ENCODE measurements at places on chromosomes 2 and 18.

GRCh38 chr18:36132756-36133155, 3.1 kb downstream of the ELP2 start:
- no peak for DNase-seq

DNA sequence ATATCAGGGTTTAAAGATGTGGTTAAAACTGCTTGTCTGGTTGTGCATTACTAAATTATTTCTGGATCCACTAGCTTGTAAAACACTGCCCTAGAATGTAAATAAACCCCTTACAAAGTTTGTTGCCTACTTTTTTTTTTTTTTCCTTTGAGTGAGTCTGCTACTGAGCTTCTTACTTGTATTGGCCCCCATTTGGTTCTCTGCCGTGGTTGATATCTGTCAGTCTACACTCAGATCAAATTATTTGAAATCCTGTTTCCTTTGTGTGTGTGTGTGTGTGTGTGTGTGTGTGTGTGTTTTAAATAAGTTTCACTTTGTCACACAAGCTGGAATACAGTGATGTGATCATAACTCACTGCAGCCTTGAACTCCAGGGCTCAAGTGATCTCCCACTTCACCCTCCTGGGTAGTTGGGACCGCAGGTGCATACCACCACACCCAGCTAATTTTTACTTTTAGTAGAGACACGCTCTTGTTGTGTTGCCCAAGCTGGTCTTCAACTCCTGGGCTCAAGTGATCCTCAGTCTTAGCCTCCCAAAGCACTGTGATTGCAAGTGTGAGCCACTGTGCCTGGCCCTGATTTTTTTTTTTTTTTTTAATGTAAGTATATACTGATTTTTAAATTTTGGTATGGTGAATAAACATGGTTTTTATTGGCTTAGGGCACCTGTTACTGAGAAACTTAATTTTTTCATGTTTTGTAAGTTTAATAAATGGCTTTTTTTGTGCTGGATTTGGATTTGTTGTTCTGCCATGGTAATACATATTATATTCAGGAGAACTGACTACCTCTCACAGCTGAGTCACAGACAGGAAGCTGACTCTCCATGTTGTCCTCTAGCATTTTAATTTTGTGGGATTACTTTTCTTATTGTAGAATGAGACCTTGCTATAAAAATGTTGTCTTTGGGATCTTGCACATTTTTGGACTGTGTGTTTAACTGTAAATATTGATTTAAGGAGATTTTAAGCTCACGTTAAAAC, 48.5 kb downstream of the MAP4K4 start:
- no peak for DNase-seq

DNA sequence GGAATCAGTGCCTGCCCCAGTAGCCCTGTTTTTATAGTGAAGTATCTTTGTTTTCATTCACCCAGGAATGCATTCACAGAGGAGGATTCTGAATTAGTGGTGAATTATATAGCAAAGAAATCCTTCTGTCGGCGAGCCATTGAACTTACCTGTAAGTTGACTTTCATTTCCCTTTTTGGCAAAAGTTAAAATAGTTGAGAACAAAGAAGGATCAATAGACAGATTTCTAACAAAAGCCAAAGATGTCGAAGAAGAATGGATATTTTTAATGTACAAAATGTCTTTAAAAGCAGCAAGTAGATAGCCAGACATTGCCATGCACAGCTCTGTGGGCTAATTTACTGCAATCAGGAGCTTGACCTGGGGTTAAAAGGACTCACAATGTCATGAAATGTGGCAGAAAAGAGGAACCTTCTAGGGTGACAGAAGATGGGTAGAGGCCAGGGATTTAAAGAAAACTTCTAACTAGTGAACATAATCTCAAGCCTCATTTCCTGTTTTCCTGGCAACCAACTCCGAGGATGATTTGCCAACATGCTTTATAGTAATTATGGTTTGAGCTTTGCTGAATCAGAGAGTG, 53.8 kb upstream of the TMEM87B start:
- DNase-seq: no peak

GRCh38 chr2:1972422-1972821, 228.1 kb upstream of the PXDN start:
- DNase-seq: no peak

GRCh38 chr18:79445696-79446561, 50.2 kb downstream of the NFATC1 start:
- no peak for DNase-seq

- no peak for DNase-seq
Measured at GRCh38 chr2:53865264-53865663, 5.5 kb upstream of the GPR75 start.

Data from K562 (cell line).